Activated effector memory CD4-positive, alpha-beta T cell treated with Interleukin-2 at 50 U/mL for 16 hours (primary cell): ENCODE measurements at places on chromosomes 2 and 18.

DNA sequence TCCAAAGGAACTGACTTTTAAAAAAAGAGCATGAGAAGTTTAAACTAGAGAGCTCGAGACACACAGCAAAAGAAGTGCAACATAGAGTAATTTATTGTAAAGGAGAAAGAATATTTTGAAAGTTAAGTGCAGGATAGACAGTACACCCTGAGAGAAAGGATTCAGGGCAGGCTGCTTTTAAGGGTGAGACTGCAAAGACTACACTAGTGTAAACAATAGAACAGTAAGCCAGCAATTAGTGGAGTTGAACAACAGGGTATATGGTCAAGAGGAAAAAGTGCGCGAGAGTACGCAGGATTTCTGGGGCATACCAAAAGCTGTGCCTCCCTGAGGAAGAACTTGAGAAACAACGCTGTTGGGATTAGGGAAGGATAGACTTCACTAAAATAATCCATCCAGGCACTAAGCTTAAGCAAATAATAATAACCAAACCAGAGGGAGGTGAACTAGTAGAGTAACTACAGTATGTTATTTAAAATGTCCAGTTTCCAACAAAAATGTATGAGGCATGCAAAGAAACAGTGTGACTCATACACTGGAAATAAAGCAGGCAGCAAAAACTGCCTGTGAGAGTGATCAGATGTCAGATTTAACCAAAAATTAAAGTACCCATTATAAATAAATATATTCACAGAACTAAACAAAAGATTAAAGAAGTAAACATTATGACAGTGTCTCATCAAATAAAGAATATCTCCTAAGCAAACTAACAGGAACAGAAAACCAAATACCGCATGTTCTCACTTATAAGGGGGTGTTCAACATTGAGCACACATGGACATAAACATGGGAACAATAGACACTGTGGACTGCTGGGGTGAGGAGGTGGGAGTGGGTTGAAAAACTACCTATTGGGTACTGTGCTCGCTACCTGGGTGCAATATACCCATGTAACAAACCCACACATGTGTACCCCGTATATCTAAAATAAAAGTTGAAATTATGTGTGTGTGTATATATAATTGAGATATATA is 40.5 kb upstream of the EMILIN2 start:
- no peak for DNase-seq

- no peak for DNase-seq
Observed at GRCh38 chr2:157257312-157258252, at the start of gene GALNT5. TSS of gene GALNT5 (plus strand) at chr2:157257705. CDS start at chr2:157258083, 378 bp downstream.

- DNase-seq = no peak
Observed at GRCh38 chr2:238497610-238498005, 70.9 kb downstream of the ASB1 start.

DNA sequence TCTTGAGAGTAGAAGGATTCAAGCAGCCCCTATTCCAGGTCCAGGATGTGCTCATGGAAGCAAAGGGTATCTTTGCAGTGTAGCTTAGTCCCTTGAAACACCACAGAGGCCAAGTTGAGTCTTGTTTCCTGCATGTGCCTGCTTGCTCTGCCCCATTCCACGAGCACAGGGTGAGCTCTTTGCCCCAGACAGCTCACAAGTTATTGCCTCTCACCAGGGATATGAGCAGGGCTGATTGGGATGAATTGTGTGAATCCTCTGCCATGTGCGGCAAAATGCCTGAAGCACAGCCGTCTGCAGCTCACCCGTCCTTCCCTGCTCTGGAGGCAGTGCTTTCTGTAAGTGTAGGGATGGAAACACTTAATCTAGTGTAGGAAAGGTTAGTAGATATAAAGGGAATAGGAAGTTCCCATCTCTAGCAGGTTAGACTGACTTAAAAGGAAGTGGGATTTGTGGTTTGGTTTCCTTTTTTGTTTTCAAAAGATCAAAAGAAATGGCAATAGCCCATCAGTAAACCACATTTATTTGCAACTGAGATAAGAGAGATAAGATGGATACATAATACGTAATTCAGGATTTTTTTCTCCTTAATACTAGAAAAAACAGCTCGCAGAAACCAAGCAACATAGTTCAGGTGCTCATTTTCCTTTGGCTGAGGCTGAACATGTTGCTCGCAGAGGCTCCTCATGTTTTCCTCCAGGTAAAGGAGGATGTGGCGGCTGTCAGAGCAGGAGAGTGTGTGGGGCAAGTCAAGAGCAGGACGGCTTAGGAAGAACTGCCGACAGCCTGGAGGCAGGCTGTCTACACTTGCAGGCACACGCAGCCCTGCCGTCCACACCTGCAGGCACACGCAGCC is 41.4 kb downstream of the TMEM182 start:
- DNase-seq = no peak

- DNase-seq = no peak
Observed at GRCh38 chr18:79102886-79103285, 33.7 kb downstream of the ATP9B start.

GRCh38 chr2:233443511-233444183 is 89.4 kb downstream of the DGKD start:
- peak; percentile 71 for DNase-seq

DNA sequence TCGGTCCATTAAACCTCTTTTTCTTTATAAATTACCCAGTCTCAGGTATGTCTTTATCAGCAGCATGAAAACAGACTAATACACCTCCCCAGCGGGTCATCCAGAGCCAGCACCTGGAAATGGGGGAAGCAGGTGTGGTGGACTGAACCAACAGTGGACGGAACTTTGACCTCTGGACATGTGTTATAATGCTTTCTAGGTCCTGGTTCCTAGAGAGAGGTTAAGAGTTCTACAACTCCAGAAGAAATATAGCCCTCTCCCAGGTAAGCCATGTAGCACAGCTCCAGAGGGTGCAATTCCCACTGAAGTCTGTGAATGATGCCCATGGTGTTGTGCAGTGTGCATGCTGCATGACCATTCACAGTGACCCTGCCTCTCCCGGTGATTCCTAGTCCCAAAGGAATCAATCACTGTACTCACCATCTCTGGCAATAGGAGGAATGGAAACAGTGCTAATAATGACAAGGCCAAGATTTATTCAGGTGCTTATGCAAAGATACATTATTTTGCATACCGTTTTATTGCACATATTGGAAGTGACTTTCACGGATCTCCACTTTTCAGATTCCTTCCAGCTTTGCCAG is 45.2 kb upstream of the MYO1B start:
- no peak for DNase-seq

- no peak for DNase-seq
Observed at GRCh38 chr2:236163471-236164200, 4.5 kb downstream of the GBX2 start.

GRCh38 chr18:44771956-44772917 is 91.5 kb downstream of the SETBP1 start:
- no peak for DNase-seq

GRCh38 chr2:105072039-105072438 is 34.2 kb downstream of the MRPS9 start:
- DNase-seq = no peak

DNA sequence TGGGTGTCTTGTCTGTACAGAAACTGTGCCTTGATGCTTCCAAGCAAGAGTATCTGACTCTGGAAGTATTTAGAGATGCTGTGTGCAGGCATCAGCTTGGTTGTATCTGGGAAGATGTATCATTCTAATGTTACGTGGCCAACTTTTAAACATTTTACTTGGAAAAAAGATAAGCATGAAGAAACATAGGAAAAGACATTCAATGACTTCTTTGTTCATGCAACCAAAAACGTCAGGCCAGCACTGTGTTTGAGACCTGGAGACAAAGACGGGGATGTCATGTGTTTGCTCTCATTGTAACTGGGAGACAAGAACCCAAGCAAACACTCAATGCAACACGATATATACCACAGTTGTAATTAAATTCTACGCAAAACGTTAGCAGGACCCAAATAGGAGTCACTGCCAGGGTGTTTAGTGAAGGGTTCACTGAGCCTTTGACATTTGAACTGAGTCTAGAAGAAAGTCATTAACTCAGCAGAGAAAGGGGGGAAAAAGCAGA is 8.9 kb upstream of the SESTD1 start:
- no peak for DNase-seq

DNA sequence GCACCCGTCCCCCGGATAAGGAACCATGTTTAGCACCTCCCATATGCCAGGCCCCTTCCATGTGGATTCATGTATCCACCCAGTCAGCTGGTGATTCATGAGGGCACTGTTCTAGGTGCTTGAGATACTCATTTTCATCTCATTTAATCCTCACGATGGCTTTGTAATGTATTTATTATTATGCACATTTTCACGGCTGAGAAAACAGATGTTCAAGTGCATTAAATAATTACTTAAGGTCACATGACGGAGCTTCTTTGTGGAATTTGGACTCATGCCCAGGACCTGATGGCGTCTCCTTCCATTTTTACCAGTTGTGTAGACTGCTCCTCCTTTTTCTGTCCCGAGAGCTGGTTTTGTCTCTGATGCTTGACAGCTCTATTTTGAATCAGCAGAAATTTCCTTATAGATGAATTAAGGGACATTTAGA is 72.2 kb upstream of the RBM44 start:
- DNase-seq = no peak

GRCh38 chr2:140747665-140748064 is 1383.2 kb downstream of the LRP1B start:
- DNase-seq = no peak

DNA sequence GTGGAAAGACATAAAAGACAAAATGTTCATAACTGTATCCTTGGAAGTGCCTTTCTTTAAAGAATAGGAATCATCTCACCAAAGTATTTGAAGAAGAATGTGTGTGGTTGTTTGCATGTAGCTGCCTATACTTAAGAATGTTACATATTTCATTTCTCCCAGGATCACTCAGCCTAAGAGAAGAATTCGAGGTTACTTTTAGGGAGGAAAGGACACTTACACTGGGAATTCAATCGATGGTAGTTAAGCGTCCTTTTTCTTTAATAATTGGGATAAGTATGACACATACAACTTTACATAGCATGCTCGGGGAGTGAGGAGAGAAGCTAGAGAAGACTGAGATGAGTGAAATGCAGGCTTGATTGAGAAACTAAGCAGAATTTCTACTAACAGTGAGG is 22.0 kb upstream of the CYP1B1 start:
- DNase-seq = no peak

- DNase-seq = no peak
Observed at GRCh38 chr2:215870088-215870490, 143.3 kb downstream of the MREG start.

DNA sequence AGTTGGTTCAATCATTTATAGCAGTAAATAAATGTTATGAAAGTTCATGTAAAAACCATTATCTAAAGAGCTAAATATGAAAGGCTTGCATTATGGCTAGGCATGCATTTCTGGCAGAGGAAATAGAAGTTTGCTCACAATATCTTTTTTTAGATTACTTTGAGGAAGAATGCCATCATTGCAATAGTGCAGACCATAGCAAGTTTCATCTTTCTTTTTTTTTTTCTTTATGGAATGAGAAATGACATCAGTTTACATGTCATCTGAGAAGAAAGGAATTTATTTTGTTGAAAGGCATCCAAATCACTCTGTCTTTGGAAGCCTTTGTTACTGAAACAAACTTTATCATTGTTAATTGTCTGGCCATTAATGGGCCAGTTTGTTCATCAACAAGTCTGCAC is 74.5 kb upstream of the NCKAP5 start:
- no peak for DNase-seq

DNA sequence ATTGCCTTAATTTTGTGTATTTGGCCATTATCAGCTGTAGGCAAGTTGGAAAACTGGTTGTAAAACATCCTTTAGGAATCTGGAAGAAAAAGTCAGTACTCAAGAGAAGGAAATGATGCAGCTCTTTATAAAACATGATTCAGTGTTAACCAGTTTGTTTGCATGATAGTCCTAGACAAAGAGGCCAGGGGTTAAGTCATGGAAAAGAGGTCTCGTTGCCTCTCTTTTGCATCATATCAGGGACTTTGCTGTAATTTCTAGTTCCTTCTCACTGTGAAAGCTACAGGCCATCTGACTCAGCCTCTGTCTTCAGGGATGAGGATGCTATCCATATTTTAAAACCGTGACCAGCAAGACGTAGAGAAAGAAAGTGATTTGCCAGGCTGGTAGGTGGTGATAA is 38.0 kb downstream of the NPAS2 start:
- no peak for DNase-seq

GRCh38 chr18:50053111-50053510 is 141.8 kb downstream of the MYO5B start:
- DNase-seq = no peak

DNA sequence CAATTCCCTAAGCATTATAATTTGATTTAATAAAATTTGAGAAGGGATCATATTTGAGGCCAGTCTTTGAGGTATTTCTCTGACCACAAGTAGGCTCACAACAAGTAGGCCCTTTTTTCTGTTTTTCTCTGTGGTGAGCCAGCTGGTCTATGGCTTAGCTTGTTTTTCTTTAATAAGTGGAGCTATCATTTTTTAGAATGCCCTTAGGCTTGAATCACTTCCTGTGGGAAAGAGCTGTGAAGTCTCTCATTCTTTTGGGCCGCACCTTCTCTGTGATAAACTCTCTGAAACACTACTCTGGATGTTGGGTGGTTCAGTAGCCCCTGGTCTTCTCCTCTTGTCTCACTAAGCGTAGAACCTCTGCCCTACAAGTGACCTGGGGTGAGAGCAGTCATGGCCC is 235.9 kb downstream of the SUCLG1 start:
- no peak for DNase-seq

DNA sequence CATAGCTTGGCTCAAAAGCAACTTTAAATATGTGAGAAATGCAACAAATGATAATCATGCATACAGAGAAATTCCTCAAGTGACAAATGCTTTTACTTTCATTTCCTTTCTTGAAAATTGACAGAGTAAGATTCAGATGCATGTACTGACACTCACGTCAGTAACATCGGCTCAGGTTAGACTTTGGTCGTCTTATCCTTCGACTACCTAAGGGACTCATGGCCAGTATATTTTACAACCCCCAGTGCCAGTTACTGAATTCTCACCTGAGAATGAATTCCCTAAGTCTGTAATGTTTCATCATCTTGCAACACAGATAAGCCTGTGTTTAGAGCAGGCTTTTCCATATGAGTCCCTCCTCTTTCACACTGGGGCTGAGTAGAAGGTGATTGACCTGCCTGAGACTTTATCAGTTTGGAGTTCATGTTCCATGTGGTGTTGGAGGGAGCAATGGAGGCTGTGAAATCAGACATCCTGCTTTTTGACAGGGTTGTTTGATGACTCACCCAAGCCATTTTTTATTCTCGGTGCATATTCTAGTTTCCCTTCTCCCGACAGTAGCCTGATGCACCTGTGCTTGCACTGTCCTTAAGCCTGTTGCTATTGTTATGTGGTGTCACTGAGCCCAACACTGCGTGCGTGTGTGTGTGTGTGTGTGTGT is 30.5 kb upstream of the ATP8B1 start:
- DNase-seq = no peak

DNA sequence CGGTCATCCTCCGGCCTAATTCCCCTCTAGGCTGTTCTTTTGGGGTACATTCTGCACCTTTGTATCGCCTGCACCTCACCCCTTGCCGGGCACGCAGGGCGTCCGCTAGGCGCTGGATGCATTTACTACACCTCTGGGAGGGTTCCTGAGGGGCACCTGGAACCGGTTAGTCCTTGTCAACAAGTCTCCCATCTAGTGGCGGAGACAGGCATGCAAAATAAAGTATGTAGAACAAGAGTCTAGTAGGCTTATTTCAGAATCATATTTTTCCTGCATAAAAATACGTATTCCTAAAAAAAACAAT is 705 bp upstream of the TEX261 start:
- DNase-seq = peak; percentile 45
